ENCODE measurements at places on chromosomes 2 and 18.

GRCh38 chr2:144948205-144948855, 428.4 kb upstream of the ZEB2 start:
- no peak for DNase-seq

DNA sequence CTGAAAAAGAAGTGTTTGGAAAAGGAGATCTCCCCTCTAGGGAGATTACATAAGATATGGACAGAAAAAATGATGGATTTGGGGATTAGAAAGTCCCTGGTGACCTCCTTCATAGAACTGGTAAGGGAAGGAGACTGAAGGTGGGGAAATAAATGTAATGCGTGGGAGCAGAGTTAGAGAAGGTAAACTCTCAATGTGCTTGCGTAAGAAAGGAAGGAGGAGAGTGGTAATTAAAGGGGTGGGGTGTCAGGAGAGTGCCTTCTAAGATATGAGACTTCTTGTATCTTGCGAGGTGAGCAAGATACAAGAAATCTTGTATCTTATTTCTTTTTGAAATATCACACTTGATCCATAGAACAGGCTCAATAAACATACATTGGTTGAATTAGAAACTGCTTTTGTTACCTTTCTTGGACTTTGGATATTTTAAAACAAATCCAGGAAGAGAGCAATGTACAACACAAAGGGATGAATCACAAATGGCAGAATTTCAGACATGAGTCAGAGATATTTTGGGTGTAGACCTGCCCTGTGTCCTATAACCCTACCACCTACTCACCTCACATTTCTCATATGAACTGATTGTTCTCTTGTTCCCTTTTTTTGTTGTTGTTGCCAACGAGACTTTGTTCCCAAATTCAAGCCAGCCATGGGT, 342.4 kb downstream of the INSIG2 start:
- DNase-seq, result no peak

GRCh38 chr2:240964704-240965295, 33.6 kb upstream of the SNED1 start:
- DNase-seq, result no peak

- DNase-seq, result no peak
Observed at GRCh38 chr2:178429336-178429735, 21.6 kb downstream of the PRKRA start.

- DNase-seq, result no peak
Observed at GRCh38 chr2:166158546-166158945, 30.7 kb upstream of the SCN1A start.

DNA sequence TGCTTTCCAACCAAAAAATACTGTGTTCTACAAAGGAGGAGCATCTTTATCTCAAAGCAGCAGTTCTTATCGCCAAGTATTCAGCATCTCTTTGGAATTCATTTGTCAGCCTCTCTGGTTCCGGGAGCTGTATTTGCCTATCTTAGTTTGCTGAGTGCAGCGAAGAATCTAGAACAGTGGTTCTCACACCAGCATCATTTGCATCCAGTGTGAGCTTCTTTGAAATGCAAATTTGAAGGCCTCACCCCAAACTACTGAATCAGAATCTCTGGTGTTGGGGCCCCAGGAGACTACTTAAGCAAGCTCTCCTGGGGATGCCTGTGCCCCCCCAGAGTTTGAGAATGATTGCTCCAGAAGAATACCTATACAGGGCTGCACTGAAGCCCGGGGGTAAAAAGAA, 1.5 kb upstream of the PTPN2 start:
- no peak for DNase-seq

GRCh38 chr2:27123302-27124150, at the start of gene ABHD1:
TSS of gene ABHD1 (plus strand) at chr2:27123815. CDS start at chr2:27123949, 134 bp downstream.
- DNase-seq, result peak; percentile 21

GRCh38 chr2:41909584-41909983, 138.2 kb upstream of the PKDCC start:
- no peak for DNase-seq

DNA sequence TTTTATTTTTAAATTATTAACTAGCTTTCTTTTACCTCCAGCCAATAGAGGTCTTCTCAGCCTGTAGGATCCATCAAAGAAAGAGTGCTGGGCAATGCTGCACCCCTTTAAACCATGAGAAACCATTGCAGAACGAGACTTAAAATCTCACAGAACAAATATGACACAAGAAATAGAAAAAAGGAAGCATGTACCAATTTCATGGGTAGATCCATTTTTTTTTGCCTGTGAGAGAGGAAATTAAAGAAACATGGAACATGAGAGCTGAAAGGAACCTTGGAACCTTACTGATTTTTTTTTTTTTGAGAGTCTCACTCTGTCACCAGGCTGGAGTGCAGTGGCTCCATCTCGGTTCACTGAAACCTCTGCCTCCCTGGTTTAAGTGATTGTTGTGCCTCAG, 14.0 kb downstream of the HRH4 start:
- no peak for DNase-seq

Measured in stimulated activated CD8-positive, alpha-beta memory T cell treated with anti-CD3 and anti-CD28 coated beads, Interleukin-15, amount 100 ng/mL, for 1 hour (primary cell).